ENCODE measurements at places on chromosomes 11 and 22. TPM values are rescaled to one million over a fixed set of nuclear protein-coding genes. Genes with fewer than 3 reads are reported as not detected.

- H3K36me3 ChIP-seq, result no peaks in the 10 kb centered on the region
- H3K27me3 ChIP-seq, result no peaks in the 10 kb centered on the region
- H3K4me1 ChIP-seq, result peaks cover 7% of the 10 kb centered on the region
These were observed 54.1 kb upstream of the ARHGAP42 start for GRCh38 chr11:100632941-100633452.

Gene RPS25
- 1,843 TPM for total RNA-seq

GRCh38 chr22:19750507-19751490, 9.8 kb upstream of the TBX1 start:
- no peak overlapping the region for H3K27ac ChIP-seq
- H3K36me3 ChIP-seq, result no peaks in the 10 kb centered on the region
- H3K4me3 ChIP-seq, result no peak overlapping the region

GRCh38 chr11:33620423-33621171, 80.0 kb downstream of the C11orf91 start:
- H3K27me3 ChIP-seq, result no peaks in the 10 kb centered on the region
- DNase-seq, result no peak
- H3K4me3 ChIP-seq, result no peak overlapping the region
- H3K27ac ChIP-seq, result no peak overlapping the region
- H3K4me1 ChIP-seq, result no peaks in the 10 kb centered on the region
- no peaks in the 10 kb centered on the region for H3K36me3 ChIP-seq

DNA sequence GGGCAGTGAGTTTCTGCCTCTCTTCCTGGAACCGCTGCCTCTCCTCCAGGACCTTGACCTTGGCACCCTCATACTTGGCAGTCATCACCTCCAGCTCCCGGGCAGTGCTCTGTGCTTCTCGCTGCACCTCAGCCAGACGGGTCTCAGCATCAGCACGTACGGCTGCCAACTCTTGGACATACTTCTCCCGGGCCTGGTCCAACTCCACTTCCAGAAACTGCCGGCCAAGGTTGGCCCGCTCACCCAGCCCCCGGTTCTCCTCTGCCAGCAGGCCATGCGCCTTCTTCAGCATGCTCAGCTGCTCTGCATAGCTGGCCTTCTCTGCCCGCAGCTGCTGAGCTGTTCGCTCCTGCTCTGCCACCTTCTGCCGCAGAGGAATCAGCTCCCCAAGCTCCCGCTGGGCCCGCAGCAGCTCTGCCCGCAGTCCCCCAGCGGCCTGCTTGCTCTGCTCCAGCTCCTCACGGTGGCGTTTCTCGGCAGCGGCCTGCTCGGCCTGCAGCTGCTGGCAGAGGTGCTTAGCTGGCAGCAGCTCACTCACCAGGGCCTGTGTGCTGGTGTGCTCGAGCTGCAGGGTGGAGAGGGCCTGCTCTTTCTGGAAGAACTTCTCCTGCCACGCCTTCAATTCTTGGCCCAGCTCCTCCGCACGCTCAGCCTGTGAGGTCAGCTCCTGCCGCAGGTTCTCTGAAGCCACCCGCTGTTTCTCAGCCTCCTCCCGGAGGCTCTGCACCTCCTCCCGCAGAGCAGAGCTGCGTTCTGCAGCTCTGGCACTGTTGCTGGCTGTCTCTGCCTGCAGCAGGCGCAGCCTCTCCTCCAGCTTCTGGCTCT, 14.4 kb downstream of the IL18BP start:
- peaks cover 100% of the 10 kb centered on the region for H3K36me3 ChIP-seq
- no peaks in the 10 kb centered on the region for H3K27me3 ChIP-seq
- DNase-seq, result no peak
- H3K4me1 ChIP-seq, result peaks cover 41% of the 10 kb centered on the region

Gene IFITM10
- 4.9 TPM for total RNA-seq

- no peak overlapping the region for H3K4me3 ChIP-seq
- H3K4me1 ChIP-seq, result peaks cover 14% of the 10 kb centered on the region
- H3K36me3 ChIP-seq, result peaks cover 20% of the 10 kb centered on the region
- DNase-seq, result no peak
- H3K27ac ChIP-seq, result no peak overlapping the region
These were observed 64.4 kb downstream of the SGSM3 start for GRCh38 chr22:40434745-40435144.

DNA sequence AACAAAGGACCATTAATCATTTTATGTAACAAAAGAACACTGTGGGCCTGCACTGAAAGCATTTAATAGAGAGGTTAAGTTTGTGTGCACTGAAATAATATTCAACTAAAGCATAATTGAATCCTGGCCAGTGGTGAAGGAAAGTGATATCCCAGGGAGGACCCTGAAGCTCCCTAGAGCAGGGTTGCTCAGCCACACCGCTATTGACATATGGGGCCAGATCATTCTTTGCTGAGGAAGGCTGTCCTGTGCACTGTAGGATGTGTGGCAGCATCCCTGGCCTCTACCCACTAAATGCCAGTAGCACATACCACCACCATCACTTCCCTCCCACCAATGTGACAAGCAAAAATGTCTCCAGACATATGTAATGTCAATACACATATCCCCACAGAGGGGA, 166.1 kb upstream of the MTNR1B start:
- no peak for DNase-seq
- no peak overlapping the region for H3K4me3 ChIP-seq
- no peak overlapping the region for H3K27ac ChIP-seq
- H3K36me3 ChIP-seq, result no peaks in the 10 kb centered on the region

- peaks cover 47% of the 10 kb centered on the region for H3K4me1 ChIP-seq
- no peaks in the 10 kb centered on the region for H3K36me3 ChIP-seq
- H3K4me3 ChIP-seq, result no peak overlapping the region
- no peak for DNase-seq
- no peak overlapping the region for H3K27ac ChIP-seq
These were observed 8.2 kb downstream of the PHF21A start for GRCh38 chr11:46112961-46113607.

DNA sequence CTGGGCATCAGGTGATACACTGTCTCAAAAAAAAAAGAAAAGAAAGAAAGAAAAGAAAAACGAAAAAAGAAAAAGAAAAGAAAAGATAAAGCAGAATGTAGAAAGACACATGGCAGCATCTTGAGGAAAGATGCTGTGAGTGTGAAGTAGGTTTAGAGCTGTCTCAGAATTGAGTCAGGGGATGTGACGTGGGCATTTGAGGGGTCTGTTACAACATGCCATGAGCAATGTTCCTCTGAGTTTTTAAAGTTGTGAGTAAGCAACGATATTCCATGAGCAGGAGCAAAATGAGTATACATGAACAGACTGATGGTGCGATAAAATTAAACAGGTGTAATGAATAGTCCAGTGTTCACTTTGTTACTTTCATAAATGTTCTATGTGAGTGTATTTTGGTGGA, 11.3 kb upstream of the QSER1 start:
- no peak overlapping the region for H3K4me3 ChIP-seq
- no peaks in the 10 kb centered on the region for H3K4me1 ChIP-seq
- no peak for DNase-seq
- no peak overlapping the region for H3K27ac ChIP-seq
- no peaks in the 10 kb centered on the region for H3K36me3 ChIP-seq

Gene TIMM10
- total RNA-seq, result 45.2 TPM

DNA sequence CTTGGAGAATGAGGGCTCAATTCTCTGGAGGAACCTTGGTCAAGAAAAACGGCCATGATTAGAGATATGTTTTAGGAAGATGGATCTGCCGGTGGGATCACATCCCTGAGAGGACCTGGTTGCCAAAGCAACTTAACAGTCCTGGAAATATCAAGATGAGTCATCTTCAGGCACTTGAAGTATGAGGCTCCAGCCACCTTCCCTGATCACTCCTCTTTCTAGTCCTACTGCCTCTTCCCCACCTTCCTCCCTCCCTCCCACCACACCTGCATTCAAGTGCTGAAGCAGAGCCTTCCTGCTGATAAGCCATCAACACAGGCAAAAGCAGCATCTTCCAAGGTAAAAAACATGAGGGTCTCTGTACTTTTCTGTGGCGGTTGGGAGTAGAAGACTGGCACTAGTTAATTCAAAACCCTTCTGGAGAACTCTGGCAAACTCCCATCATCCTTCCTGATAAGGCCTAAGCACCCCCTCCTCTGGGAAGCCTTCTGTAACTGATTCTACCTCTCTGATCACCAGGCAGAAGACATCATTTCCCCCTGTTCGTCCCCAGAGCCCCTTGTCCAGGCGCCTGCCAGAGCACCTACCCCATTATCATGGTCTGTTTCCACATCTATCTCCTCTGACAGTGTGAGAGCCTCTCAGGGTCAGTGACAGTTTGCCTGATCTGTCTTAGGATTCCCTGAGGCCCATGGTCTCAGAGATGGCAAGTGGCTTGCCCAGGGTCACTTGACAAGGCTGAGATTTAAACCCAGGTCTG, 79.8 kb downstream of the CLPB start:
- no peak overlapping the region for H3K27ac ChIP-seq
- H3K4me3 ChIP-seq, result no peak overlapping the region
- H3K4me1 ChIP-seq, result no peaks in the 10 kb centered on the region
- no peaks in the 10 kb centered on the region for H3K36me3 ChIP-seq
- no peak for DNase-seq

Gene DUSP8
- 2.9 TPM for total RNA-seq

DNA sequence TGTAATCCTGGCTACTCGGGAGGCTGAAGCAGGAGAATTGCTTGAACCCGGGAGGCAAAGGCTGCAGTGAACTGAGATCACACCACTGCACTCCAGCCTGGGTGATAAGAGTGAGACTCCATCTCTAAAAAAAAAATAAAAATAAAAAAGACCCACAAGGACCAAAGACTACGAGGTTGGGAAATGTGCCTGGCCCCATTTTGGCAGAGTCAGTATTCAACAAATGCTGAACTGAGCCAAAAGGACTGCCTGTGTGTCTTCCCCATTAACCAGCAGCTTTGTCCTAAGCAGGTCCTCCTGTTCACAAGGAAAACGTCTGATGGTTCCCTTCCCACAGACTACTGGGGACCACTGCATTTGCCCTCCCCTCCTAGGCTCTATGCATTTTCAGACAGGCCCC, 27.6 kb downstream of the ADORA2A start:
- DNase-seq, result no peak
- H3K36me3 ChIP-seq, result no peaks in the 10 kb centered on the region
- H3K4me3 ChIP-seq, result no peak overlapping the region
- H3K27ac ChIP-seq, result no peak overlapping the region
- H3K4me1 ChIP-seq, result no peaks in the 10 kb centered on the region

DNA sequence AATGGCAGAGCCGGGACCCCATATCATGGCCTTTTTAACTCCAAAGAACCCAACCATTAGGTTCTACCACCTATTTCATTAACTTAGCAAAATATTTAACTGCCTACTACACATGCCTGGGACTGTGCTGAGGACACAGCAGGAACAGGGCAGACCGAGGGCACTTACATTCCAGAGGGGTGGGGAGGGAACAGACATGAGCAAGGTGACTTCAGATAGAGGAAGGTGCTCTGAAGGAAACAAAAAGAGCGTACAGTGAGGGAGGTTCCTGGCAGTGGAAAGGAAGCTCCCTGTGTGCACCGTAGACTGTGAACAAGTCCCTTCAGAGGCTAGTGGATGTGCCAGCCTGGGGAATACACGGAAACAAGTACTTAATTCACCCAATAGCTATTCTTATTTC, 82.8 kb downstream of the NAT10 start:
- DNase-seq, result no peak
- H3K4me1 ChIP-seq, result peaks cover 24% of the 10 kb centered on the region
- H3K4me3 ChIP-seq, result no peak overlapping the region

GRCh38 chr11:119520966-119521365, 98.0 kb upstream of the THY1 start:
- H3K36me3 ChIP-seq, result no peaks in the 10 kb centered on the region
- no peaks in the 10 kb centered on the region for H3K27me3 ChIP-seq
- no peaks in the 10 kb centered on the region for H3K4me1 ChIP-seq
- no peak overlapping the region for H3K27ac ChIP-seq

- no peaks in the 10 kb centered on the region for H3K36me3 ChIP-seq
- DNase-seq, result no peak
- no peak overlapping the region for H3K27ac ChIP-seq
These were observed 17.1 kb upstream of the MS4A4A start for GRCh38 chr11:60263402-60263801.

Gene OR4A16
- total RNA-seq, result not detected

GRCh38 chr11:123282597-123282996, 87.5 kb upstream of the CLMP start:
- no peaks in the 10 kb centered on the region for H3K4me1 ChIP-seq
- H3K27ac ChIP-seq, result no peak overlapping the region
- no peaks in the 10 kb centered on the region for H3K36me3 ChIP-seq
- DNase-seq, result no peak
- H3K27me3 ChIP-seq, result peaks cover 4% of the 10 kb centered on the region
- H3K4me3 ChIP-seq, result no peak overlapping the region

GRCh38 chr11:58965246-58965985, 26.1 kb downstream of the GLYATL1 start:
- no peaks in the 10 kb centered on the region for H3K4me1 ChIP-seq
- H3K27ac ChIP-seq, result no peak overlapping the region
- no peak for DNase-seq
- H3K36me3 ChIP-seq, result no peaks in the 10 kb centered on the region
- H3K4me3 ChIP-seq, result no peak overlapping the region

- H3K36me3 ChIP-seq, result no peaks in the 10 kb centered on the region
- no peaks in the 10 kb centered on the region for H3K4me1 ChIP-seq
- H3K27ac ChIP-seq, result no peak overlapping the region
These were observed 169.0 kb downstream of the BUD13 start for GRCh38 chr11:116603728-116604323.

Gene PRSS23
- 40.3 TPM for total RNA-seq

GRCh38 chr11:44634401-44635281, 69.2 kb downstream of the CD82 start:
- no peaks in the 10 kb centered on the region for H3K36me3 ChIP-seq
- no peak for DNase-seq
- H3K27me3 ChIP-seq, result no peaks in the 10 kb centered on the region
- no peak overlapping the region for H3K4me3 ChIP-seq
- H3K27ac ChIP-seq, result no peak overlapping the region

GRCh38 chr22:20530368-20531153, 23.2 kb downstream of the MED15 start:
- H3K36me3 ChIP-seq, result no peaks in the 10 kb centered on the region
- H3K4me3 ChIP-seq, result no peak overlapping the region
- DNase-seq, result no peak
- peaks cover 71% of the 10 kb centered on the region for H3K4me1 ChIP-seq
- no peaks in the 10 kb centered on the region for H3K27me3 ChIP-seq

Gene LYVE1
- total RNA-seq, result 62.9 TPM

GRCh38 chr11:78938971-78939370, 364.3 kb upstream of the NARS2 start:
- H3K4me3 ChIP-seq, result no peak overlapping the region
- no peak for DNase-seq
- H3K36me3 ChIP-seq, result no peaks in the 10 kb centered on the region
- no peaks in the 10 kb centered on the region for H3K27me3 ChIP-seq
- no peak overlapping the region for H3K27ac ChIP-seq

GRCh38 chr11:403761-404431, 9.9 kb downstream of the PKP3 start:
- no peak overlapping the region for H3K4me3 ChIP-seq
- H3K36me3 ChIP-seq, result no peaks in the 10 kb centered on the region
- H3K27me3 ChIP-seq, result no peaks in the 10 kb centered on the region

Gene VEGFB
- total RNA-seq, result 44.9 TPM

DNA sequence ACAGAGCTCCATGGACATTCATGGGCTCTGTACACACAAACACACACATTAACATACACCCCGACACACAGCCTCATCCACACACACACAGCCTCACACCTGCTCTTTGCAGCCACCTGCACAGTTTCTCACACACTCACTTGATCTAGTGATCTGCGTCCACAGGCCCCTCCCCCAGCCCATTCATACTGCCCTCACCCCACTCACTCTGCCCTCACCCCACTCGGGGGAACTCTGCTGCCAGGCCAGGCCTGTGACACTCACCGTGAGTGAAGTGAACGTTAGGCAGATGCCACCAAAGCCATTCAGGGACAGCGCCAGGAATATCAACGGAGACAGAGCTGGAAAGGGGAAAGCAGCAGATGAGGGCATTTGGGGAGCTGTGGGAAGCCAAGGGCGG, 15.0 kb downstream of the SLC43A1 start:
- no peaks in the 10 kb centered on the region for H3K36me3 ChIP-seq
- DNase-seq, result no peak
- peaks cover 25% of the 10 kb centered on the region for H3K4me1 ChIP-seq

Data from vagina (tissue), 2 donors.